ENCODE measurements at places on chromosomes 16 and 17.

- no peak for DNase-seq
These were observed 81.7 kb downstream of the CYB561 start for GRCh38 chr17:63364387-63364786.

DNA sequence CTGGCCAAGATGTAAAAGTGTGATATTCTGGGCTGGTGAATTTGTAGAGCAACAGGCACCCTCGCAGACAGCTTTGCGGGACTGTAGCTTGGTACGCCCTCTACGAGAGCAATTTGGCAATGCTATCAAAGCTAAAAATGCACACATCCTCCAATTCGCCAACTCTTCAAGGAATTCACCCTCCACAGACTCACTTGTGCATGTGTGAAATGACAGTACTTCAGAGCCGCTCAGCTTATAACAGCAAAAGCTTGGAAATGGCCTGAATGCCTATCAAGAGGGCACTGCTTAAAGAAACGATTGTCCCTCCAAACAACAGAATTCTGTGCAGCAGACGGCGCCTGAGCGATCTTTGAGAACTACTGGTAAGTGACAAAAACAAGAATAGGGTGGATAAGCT, 130.8 kb downstream of the SDK2 start:
- DNase-seq: no peak

DNA sequence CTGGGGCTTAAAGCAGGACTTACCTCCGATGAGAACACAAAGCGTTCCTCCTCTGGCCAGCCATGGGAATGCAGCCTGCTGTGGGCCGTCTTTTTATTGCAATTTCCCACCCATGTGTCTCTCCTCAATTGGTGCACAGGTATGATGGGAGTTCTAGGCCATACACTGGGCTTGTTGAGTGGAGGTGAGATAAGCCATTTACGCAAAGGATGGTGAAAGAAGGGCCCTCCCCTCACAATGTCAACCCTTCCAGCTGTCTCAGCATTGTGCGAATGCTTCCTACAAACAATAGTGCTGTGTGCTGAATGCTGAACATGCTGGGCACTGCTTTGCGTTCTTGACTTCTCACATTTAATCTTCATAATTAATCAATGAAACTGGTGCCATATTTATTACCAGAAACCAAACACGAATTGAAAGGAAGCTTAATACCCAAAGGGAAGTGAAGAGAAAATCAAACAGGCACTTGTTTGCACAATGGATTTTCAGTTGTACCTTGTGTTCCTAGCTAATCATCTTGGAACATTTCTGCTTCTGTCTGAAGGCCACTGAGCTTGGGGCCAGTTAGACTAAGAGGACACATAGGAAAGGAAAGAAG, at the start of gene GP2:
TSS of gene GP2 (minus strand) at position 70 of the 598 bp plus-strand sequence. CDS start 1,082 bp downstream, outside the sequence.
- DNase-seq: no peak

GRCh38 chr16:19238406-19238805, 47.1 kb upstream of the CLEC19A start:
- no peak for DNase-seq

DNA sequence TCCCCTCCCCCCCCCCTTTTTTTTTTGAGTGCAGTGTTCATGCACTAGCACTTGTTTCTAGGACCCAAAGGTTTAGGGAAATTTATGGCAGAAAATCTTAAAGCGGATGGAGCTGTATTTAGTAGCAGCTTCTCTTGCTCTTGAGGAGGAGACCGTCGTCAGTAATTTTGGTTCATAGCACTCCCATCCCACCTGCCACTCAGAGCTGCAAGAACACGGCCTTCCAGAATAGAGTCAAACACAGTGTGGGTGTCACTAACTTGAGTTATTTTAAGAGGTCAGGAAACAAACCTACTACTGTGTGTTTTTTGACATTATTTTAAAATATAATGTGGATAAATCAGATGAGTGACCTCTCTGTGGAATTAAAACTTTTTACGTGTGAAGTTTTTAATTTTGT, 37.3 kb downstream of the SEC14L1 start:
- no peak for DNase-seq

- no peak for DNase-seq
These were observed 274.1 kb downstream of the SEC14L1 start for GRCh38 chr17:77414811-77415400.

GRCh38 chr17:48393283-48393682, 36.7 kb downstream of the SKAP1 start:
- no peak for DNase-seq

- DNase-seq: no peak
These were observed 37.5 kb upstream of the GPR139 start for GRCh38 chr16:20111143-20111542.

DNA sequence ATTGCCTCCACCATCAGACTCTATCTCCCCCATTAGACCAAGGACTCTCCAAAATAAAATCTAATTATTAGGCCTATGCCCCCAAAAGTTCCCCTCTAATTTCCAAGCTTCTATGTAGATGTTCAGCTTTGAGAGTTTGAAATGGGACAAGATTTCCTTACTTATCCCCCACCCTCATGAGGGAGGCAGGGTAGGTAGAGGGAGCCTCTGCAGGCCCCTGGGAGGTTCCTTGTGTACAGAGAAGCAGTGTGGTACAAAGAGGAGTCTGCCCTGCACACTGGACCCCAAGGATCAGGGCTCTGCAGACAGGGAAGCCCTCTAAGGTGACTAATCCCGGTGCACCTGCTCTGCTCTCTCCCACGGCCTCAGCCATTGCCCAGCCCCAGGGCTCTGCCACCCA, 2.5 kb downstream of the KRT17 start:
- DNase-seq: no peak

GRCh38 chr16:57235128-57236021, 9.7 kb upstream of the ARL2BP start:
- DNase-seq: no peak

GRCh38 chr17:50840311-50840851, 5.0 kb downstream of the WFIKKN2 start:
- peak; percentile 55 for DNase-seq

DNA sequence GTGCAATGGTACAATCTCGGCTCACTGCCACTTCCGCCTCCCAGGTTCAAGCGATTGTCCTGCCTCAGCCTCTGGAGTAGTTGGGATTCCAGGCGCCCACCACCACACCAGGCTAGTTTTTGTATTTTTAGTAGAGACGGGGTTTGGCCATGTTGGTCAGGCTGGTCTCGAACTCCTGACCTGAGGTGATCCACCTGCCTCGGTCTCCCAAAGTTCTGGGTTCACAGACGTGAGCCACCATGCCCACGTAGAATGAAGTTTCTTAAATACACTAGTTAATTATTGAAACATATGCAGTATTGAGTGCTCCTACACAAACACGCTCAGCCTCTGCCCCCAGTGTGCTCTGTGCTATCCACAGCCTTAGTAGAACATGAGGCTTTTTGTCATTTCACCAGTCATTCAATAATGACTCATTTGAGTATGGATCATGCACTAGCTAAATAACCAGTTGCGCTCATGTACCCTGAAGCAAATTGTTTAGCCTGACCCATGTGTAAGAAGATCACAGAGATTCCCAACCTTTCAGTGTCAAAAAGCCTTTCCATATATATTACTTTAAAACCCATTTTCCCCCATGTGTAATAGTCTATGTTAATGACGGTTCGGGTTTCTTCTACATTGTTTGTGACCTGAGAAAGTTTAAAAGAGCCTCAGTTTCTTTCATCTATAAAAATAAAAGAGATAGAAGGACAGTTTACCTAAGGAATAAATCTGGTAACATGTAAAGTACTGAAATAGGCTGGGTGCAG, 49.7 kb downstream of the TUBD1 start:
- peak; percentile 93 for DNase-seq

- DNase-seq: no peak
These were observed 244.1 kb downstream of the STX8 start for GRCh38 chr17:9331279-9332131.

GRCh38 chr17:72119873-72120641, 763 bp upstream of the SOX9 start:
- peak; percentile 85 for DNase-seq

- peak; percentile 94 for DNase-seq
These were observed 43.3 kb downstream of the PGS1 start for GRCh38 chr17:78421534-78422266.

GRCh38 chr16:80324371-80324770, 216.4 kb upstream of the DYNLRB2 start:
- DNase-seq: no peak

DNA sequence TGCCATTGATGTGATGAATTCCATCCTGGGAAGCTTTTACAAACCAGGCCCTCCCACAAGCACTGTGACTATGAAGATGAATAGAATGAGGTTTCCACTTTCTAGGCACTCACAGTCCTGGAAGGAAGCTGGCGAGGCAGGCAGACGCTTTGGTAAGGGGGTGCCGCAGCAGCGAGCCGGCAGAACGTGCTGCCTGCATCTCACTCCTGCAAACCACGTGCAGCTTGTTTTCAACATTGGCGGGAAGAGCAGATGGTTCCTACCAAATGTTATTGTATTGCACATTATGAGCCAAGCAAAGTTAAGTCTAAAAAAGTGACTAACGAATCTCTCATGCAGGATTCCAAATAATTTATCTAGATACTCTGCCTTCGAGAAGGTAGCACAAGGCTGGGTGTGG, 3.7 kb upstream of the DNAI2 start:
- no peak for DNase-seq

DNA sequence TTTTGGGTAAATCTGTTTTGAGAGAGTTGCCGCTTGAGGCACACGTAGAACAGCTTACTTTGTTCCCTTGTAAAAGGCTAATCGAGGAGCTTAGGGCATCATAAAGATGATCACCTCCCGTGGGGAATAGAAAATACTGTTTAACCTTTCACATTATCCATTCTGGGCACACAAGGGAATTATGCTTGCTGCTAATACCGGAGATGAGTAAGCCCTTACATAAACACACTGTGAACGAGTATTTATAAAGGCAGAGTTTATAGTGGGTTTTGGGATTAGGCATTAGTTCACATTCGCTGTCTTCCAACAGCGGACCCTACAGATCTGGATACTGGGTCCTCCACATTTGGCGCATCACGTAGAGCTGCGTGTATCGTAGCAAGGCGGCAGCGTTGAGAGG, 51.2 kb upstream of the CNTNAP4 start:
- DNase-seq: no peak

DNA sequence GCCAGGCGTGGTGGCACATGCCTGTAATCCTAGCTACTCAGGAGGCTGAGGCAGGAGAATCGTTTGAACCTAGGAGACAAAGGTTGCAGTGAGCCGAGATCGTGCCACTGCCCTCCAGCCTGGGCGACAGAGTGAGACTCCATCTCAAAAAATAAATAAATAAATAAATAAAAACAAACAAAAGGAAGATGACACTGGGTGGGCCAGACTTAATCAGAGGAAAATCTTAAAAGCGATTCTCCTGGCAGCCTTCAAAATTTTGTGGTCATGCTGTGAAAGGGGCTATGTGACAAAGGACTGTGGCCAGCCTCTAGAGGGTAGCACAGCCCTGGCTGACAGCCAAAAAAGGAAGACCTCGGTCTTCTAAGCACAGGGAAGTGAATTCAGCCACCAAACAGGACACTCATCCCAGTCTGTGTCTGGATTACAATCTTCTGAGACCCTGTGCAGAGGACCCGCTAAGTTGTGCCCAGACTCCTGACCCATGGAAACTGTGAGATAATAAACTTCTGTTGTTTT, 391.1 kb downstream of the CNTNAP4 start:
- peak; percentile 84 for DNase-seq

- no peak for DNase-seq
These were observed 211.5 kb upstream of the AXIN2 start for GRCh38 chr17:65772989-65773388.

DNA sequence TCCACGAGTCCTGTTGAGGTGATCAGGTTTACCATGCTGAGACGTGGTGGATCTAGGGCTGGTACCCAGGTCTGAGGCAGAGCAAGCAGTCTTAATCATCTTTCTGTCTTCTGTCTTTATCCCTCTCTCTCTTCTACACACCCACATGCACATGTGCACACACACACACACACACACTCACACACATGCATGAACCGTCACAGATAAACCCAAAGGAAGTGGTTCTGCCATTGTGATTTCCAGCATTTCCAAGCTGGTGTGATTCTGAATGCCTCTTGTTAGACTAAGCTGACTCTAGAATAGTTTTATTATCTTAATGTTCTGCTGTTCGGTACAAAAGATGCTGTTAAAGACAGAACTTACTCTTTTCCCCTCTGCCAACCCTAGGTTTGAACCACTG, 411.8 kb upstream of the SALL1 start:
- DNase-seq: no peak

DNA sequence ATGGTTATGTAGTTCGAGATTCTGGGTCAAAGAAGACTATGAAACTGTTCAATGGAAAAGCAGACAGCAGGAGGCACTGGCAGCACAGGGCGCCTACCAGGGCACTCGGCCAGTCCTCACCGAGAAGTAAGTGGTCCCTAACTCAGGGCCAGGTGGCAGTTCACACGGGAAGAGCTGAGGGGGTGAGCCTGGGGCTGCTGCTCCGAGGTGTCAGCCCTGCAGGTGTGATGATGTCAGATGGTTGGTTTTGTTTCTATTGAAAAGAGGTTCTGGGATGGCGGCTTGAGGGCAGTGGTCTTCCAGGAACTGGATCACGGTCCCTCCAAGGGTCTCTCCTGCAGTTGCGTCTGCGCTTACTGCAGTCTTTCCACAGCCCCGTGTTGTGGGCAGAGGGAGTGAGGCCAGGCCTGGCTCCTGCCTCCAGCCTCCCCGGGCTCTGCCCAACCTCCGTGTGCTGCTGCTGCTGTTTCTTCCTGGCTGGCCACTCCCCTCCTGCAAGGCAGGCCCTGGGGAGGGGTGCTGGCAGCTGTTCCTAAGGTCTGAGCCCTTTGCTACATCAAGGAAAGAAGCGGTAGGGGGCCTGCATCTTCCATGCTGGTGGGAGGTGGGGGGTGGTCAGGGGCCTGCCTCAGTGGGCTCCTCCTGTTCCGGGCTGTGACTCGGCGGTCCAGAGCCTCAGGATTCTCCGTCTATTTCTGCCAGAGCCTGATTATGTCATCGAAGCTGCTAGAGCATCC, 22.6 kb downstream of the RNF213 start:
- no peak for DNase-seq

- peak; percentile 89 for DNase-seq
These were observed 3.7 kb downstream of the NFE2L1 start for GRCh38 chr17:48051706-48052486.

DNA sequence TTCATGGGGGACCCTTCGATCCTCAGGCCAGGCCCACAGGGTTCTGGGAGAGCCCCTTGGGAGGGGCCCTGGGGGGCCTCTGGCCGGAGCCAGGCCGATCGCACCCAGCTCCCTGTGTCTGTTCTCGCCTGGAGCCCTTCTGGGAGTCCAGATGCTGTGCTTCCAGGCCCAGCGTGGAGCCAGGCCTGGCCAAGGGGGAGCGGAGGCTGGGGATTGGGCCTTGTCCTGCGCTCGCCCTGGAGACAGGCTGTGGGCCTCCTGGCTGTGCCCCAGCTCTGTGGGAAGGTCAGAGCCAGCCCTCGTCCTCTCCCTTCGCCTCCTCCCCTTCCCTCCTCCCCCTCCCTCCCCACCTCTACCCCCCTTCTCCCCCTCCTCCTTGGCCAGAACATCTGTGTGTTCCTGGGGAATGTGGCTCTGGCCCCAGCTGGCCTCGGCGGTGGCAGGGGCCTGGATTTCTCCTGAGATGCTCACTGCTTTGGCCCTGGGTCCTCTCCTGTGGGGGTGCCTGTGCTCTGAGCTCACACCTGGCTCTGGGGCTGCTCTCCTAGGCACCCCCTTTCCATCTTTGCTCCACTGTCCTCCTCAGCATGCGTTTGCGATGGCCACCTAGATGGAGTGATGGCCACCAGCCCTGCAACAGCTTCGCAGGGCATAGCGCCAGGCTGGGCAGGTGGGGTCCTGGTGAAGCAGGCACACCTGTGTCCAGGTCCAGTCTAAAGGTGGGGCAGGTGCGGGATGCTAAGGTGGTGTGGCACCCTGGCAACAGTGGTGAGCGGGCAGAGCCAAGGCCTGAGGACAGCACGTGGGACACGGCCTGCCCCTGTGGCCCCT, 90.6 kb upstream of the CIBAR2 start:
- peak; percentile 95 for DNase-seq

Data from islet precursor cell (in vitro differentiated cells).